ENCODE measurements at places on chromosomes 1 and 21.
A peak's percentile ranks its signal among the peaks of the same experiment; 100 is the strongest.

DNA sequence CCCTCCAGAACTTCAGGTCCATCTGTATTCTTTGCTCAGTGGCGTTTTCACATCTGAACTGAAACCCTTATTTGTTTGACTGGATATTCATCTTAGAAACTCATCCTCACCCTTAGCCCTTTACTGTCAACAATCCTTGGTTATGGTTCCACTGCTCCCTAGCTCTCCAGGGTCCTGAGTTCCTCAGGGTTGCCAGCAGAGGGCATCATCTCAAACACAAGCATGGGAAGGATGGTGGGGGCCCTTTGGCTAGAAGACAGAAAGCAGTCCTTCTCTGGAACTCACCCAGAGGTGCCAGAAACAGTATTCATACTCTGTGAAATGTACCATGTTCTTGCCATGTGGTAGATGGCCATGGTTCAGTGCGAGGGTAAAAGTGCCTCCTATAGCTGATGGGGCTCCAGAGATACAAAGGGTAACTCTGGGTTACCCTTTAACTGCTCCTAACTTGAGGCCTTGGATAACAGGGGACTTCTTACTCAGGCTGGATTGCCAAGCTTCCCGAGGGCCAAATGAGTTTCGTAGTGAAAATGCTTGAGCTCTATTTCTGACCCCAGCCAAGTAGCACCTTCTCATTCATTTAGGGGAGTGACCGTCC, 11.3 kb downstream of the NCSTN start:
- DNase-seq, result peak; percentile 56

DNA sequence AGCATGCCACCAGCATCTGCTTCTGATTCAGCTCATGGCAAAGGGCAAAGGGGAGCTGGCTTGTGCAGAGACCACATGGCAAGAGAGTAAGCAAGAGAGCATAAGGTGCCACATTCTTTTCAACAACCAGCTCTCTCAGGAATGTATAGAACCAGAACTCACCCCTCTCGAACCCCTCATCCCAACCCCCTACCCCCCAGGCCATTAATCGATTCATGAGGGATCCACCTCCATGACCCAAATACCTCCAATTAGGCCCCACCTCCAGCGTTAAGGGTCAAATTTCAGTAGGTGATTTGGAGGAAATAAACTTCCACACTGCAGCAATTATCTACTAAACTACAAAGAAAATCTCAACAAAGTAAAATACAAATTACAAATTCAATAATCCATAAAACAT, 32.2 kb upstream of the LRRC7 start:
- DNase-seq, result no peak

- DNase-seq, result no peak
These were observed 9.0 kb downstream of the LGR6 start for GRCh38 chr1:202202500-202203168.

- no peak for DNase-seq
These were observed 64.5 kb upstream of the PRRC2C start for GRCh38 chr1:171420810-171421209.

DNA sequence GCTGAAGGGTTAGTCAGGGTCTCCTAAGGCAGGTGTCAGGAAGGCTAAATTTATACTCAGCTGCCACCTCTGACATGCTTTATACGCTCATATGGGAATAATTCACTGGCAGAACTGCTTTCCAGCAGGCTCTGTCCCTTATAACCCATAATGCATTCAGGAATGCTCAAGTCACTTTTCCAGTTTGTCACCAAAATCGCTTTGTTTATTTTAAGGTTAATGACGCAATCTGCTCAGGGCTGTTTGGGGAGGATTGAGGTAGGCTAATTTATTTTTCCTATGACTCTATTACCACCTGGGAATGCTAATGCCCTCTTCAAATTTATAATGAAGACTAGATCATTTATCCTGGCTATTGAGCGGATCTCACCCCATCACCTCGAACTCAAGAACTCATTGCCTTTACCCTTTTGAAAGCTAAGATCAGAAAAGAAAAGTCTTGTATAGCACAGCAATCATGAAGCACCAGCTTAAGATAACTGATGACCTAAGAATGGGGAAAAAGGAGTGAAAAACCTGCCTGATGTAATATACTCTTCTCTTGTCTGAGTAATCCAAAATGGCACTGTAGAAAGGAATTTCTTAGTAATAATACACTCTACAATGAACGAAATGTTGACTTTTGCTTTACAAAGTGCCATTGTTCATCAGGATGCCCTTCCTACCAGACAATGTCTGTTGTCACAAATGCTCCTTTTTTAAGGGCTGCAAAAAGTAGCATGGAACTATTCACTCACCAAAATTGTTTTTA, 97.9 kb upstream of the EXO1 start:
- no peak for DNase-seq

GRCh38 chr21:38965241-38965640, 159.5 kb downstream of the ETS2 start:
- no peak for DNase-seq

DNA sequence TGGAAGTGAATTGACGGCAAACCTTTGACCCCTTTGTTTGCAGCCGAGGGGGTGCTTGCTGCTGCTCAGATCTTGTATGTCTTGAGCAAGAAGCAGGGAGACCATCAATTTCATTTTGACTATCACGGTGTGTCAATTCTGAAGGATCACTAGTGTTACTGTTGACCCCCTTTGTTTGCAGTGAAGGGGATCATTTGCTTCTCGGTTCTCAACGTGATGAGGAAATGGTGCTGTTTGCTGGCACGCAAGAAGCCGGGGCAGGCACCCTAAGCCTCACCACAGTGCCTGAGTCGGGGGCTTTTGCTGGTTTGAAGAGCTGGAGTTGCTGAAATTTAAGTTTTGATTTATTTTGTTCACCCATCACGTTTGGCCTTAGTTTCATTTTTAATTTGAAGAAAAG, 7.5 kb downstream of the RBM15 start:
- no peak for DNase-seq

- DNase-seq, result no peak
These were observed 1.7 kb downstream of the FMN2 start for GRCh38 chr1:240093120-240093961.

- DNase-seq, result no peak
These were observed 221.4 kb downstream of the BACH1 start for GRCh38 chr21:29520171-29520570.

DNA sequence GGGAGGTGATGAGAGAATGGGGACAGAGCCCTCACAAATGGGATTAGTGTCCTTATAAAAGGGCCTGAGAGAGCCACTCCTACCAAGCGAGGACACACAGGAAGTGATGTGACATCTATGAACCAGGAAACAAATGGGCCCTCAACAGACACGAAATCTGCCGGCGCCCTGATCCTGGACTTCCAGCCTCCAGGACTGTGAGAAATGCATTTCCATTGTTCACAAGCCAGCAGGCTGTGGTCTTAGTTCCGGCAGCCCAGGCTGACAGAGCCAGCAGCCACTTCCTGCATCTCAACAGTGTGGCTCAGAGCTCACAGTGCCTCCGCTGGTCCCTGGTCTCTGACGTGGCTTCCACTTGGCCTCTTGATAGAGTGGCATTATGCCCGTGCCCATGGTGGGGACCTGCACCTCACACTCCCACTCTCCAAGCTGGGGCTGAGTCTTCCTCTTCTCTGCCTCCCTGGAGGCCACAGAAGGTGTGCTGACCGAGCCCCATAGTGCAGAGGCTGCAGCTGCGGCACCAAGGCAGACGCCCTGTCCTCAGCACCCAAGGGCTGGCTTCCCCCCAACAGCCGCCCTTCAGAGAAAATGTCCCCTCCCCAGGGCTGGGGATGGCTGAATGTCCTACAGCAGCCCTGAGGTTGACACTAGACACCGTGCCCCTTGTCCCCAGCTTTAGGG, 44.9 kb downstream of the ACOT7 start:
- peak; percentile 31 for DNase-seq

DNA sequence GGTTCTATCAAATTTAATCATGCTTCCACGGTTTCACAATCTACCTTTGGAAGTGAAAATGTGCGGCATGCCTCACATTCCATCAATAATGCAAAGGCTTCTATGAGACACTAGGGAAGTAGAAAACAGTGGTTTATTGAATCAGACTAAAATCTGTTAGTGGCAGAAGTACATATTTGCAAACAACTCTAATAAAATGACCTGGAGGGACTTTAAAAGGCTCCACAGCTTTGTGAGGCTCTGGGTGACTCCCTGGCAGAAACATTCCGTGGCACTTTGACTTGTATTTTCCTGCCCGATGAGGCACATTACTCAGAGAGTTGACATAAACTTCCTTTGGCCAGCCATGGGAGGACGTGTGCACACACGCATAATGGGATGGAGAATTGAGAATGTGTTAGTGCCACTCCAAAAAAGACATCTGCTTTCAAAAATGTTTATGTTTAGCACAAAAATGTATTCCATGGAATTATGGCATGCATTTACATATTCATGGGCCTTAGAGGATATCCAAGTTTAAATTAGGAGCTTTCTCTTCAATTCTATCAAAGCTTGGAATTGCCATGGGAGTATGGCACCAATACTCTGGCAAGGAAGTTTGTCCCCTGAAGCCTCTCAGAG, 60.0 kb upstream of the SSX2IP start:
- no peak for DNase-seq

DNA sequence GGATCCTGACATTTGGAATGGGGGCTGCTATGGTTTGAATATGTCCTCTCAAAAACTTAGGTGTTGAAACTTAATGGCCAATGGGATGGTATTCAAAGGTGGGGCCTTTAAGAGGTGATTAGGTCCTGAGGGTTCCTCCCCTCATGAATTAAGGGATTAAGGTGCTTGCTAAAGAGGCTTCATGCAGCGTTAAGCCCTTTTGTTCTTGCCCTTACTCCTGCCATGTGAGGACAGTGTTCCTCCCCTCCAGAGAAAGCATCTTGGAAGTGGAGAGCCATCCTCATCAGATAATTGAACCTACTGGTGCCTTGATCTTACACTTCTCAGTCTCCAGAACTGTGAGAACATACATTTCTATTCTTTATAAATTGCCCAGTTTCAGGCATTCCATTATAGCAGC, 146.6 kb downstream of the KCNJ6 start:
- DNase-seq, result no peak

DNA sequence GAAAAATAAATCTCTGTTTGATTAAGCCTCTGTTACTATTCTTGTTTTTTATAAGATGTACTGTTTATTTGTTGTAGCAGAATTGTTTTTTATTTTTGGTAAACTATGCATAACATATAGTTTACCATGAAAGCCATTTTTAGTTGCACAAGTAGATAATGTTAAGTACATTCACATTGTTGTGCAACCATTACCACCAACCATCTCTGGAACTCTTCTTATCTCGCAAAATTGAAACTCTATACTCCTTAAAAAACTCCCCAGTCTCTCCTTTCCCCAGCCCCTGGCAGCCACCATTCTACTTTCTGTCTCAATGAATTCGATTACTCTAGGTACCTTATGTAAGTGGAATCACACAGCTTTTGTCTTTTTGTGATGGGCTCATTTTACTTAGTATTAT, 27.4 kb upstream of the UHMK1 start:
- no peak for DNase-seq
